CD8-positive, alpha-beta memory T cell (primary cell): ENCODE measurements at places on chromosomes 2 and 18. TPM values are rescaled to one million over a fixed set of nuclear protein-coding genes. Genes with fewer than 3 reads are reported as not detected.

- no peak overlapping the region for H3K4me3 ChIP-seq
- no peaks in the 10 kb centered on the region for H3K36me3 ChIP-seq
- H3K27ac ChIP-seq = no peak overlapping the region
- DNase-seq = no peak
- H3K27me3 ChIP-seq = no peaks in the 10 kb centered on the region
Observed at GRCh38 chr18:11323359-11323819, 174.0 kb upstream of the PIEZO2 start.

- H3K4me3 ChIP-seq = no peak overlapping the region
- peaks cover 15% of the 10 kb centered on the region for H3K4me1 ChIP-seq
- no peak overlapping the region for H3K27ac ChIP-seq
- no peak for DNase-seq
- no peaks in the 10 kb centered on the region for H3K36me3 ChIP-seq
- no peaks in the 10 kb centered on the region for H3K27me3 ChIP-seq
Observed at GRCh38 chr2:109330056-109330455, 201.1 kb downstream of the SH3RF3 start.

DNA sequence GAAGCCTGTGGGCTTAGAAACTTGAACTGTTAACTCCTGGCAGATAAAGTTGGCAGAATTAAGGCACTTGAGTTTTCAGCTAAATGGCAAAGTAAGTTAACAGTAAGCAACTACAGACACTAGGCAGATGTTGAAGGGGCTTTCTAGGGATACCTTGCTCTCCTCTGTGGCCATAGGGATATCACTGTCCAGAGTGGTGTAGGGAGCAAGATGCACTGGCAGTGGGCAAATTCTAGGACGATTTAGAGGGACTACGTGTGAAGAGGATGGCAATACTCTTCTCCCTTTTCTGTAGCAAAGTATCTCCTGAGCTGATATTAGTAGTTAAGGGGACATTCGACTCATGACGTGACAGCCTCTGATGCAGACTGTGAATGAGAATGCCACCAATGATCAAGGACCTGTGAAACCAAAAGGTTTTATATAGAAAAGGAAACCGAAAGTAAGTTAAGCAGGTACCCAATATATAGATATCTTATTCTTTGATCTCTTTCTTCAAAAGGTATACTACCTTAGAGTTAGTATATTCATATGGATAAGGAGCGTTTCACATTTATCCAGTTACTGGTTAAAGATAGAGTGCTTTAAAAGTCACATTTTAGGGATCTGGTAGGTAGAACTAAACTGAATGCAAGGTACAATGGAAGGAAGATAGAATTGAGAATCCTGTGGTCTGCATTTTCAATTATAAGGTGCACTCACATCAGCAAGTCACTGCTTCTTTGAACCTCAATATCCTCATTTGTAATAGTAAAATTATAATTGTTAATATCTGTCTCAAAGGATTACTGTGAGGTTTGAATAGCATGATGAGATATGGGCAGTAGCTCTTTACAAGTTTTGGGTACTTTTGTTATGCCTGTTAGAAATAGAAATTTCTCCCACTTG, 106.4 kb downstream of the KCNH7 start:
- DNase-seq = no peak
- H3K27ac ChIP-seq = no peak overlapping the region
- H3K27me3 ChIP-seq = no peaks in the 10 kb centered on the region

DNA sequence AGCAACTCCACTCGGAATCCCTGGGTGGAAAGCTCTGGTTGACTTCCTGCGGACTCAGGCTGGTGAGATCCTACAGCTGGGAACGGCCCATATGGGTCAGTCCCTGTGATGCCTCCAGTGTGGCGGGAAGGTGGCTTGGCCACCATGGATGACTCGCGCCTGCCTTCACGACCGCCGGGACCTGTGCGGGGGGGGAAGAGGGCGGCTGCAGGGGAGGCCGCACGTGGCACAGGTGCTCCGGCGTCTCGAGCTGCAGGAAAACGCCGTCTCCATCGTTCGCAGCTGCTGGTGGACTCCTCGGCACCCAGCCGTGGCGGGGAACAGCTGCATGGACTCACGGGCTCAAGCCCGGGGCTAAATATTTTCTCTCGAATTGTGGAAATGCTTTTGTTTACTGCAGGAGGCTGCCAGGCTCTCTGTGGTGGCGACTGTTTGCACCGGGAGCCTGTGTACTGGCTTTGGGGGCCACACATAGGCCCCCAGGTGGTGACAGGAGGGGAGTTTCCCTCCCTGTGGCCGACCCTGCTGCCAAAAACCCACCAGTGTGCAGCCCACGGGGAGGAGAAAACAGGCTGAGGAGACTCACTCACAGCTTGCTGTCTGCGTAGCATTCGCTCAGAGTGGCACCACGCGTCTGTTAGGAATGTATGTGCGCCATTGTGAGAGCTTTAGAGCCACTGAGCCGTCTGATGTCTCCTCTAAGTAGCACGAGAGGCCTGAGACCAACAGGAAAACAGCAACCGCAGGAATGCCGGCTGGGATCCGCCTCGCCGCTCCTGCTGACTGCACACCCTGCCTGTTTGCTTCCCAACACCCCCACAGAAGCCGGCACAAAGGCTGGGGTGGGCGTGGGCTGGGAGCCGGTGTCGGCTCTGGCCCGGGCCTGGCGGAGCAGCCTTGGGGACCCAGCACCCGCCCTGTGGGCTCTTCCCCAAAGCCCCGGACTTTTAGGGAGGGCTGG, 89.2 kb downstream of the NFATC1 start:
- H3K4me1 ChIP-seq = no peaks in the 10 kb centered on the region
- DNase-seq = no peak
- H3K36me3 ChIP-seq = peaks cover 15% of the 10 kb centered on the region
- H3K4me3 ChIP-seq = no peak overlapping the region

Gene ZSWIM2
- total RNA-seq = not detected

Gene STARD6
- total RNA-seq = 0.46 TPM

Gene CABYR
- 1.7 TPM for total RNA-seq

Gene RPL37A
- 3,637 TPM for total RNA-seq

Gene SPC25
- 27.7 TPM for total RNA-seq

Gene CYB5A
- total RNA-seq = 77.7 TPM
